ENCODE measurements at places on chromosomes 1 and 21.
A peak's percentile ranks its signal among the peaks of the same experiment; 100 is the strongest.

GRCh38 chr1:202085682-202086373, 36.9 kb upstream of the GPR37L1 start:
- no peak for DNase-seq

GRCh38 chr1:39788426-39788757, 273 bp downstream of the BMP8B start:
- DNase-seq, result no peak

- DNase-seq, result no peak
Measured at GRCh38 chr1:30806381-30807317, 49.1 kb upstream of the LAPTM5 start.

- no peak for DNase-seq
Measured at GRCh38 chr1:11502516-11502915, 23.6 kb downstream of the DISP3 start.

- no peak for DNase-seq
Measured at GRCh38 chr1:9319208-9319788, 26.6 kb downstream of the SPSB1 start.

GRCh38 chr21:44762221-44763049, 39.2 kb downstream of the UBE2G2 start:
- no peak for DNase-seq

DNA sequence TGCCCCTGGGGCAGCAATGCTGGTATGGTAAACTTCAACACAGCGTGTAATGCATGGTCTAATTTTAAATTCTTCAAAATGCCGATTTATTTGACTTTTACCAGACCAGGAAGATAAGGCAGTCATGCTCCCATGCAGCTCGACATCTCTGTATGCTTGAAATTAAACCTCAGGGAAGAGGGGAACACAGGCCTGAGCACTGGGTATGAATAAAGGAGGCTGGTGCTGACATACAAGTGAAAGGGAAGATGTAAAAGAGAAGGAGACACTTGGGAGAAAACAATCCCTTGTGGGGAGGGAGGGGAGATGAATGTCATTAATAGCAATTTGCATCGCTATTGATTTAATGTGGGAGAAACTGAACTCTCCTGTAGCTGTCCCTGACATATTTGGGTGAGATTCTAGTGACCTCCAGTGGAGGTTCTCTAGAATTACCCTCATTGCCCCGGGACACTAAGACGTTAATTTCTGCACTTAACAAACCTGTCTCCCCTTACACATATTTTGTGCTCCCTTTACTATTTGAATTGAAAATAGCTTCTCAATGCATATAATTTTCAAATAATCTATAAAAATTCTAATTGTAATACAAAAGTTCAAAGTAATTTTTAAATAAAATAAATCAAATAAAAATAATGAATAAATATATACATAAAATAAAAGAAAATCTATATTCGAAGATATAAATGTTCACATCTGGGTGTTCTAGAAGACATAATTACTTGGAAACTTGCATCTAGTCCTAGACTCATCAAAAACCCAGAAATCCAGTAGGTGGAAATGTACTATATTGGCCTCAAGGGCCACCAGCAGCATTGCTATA, 283.1 kb downstream of the LMX1A start:
- no peak for DNase-seq

GRCh38 chr1:78003882-78004718, 639 bp upstream of the DNAJB4 start:
- DNase-seq, result peak; percentile 13

DNA sequence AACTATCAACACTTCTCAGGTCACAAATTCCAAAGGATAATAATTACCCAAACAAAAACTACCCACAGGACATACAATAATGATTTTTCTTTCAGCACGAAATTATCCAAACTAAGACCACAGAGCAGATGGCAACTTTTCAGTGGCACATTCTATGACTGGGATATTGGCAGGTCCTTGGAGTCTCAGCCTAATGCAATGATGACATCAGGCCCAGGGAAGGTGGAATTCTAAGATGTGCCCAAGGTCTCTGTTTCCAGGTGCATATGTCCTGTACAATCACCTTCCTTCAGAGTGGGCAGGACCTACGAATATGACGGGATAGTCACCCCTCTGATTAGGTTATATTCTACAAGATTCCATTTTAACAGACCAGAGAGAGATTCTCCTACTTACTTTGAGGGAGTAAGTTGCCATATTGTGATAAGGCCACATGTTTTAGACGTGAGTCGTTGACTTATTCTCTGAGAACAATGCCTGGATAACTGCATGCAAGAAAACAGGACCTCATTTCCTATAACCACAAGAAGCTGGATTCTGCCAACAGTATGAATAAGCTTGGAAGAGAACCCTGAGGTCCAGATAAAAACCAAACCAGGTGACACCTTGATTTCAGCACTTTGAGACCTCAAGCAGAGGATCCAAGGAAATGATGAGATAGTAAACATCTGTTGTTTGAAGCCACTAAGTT, 69.9 kb downstream of the ZC3H11B start:
- no peak for DNase-seq

GRCh38 chr1:10209905-10210810, at the start of gene KIF1B:
Gene KIF1B (plus strand): TSS chr1:10210570. CDS start chr1:10232329, 21,759 bp downstream.
- DNase-seq, result peak; percentile 93

DNA sequence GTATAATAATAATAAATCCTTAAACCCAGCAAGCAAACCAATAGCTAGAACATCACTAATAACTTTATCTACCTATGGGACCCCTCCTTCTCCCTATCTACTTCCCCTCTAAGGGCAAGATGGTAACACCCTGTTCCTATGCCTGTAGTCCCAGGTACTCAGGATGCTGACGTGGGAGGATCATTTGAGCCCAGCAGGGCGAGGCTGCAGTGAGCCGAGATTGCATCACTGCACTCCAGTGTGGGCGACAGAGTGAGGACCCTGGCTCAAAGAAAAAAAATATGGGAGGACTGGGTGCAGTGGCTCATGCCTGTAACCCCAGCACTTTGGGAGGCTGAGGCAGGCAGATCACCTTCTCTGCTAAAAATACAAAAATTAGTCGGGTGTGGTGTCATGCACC, 143.1 kb upstream of the SLC45A1 start:
- DNase-seq, result no peak

DNA sequence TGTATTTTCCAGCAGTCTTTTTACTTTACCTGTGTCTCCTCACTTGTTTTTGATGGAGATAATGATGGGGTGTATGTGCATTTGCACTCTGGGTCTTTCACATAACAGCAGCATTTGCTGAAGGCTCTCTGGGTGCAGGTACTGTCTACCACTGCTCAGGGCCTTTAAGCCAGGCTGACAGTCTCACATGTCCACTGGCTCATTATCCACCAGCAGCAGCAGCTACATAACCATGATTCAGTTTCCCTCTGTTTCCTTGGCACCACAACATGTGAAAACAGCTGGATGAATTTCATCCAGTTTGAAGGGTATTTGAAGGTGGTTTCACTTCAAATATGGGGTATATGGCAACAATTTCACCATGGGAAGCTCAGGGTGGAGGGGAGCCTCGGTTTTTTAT, 41.2 kb upstream of the ROR1 start:
- DNase-seq, result no peak

GRCh38 chr1:24934310-24935195, 4.5 kb upstream of the RUNX3 start:
- no peak for DNase-seq

DNA sequence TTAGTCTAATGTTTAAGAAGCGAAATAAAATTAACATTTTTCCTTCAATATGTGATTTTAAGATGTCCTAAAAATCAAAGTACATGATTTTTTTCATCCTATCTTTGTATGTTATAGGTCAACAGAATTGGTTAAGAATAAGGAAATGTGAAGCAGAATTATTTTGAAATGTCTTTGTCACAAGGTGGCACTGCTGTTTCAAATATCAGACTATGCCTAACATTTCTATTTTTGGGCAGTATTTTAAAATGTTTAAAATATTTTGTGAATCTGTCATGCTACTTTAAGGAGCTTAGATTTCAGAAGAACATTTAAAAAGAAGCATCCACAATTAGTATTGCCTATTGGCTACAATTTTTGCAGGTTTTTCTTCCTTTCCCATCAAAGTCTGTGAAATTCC, 38.7 kb downstream of the AMY1C start:
- no peak for DNase-seq

- DNase-seq, result no peak
Measured at GRCh38 chr1:37298769-37299168, 175.6 kb upstream of the ZC3H12A start.

- DNase-seq, result no peak
Measured at GRCh38 chr21:22343303-22343702, 1345.1 kb downstream of the NCAM2 start.

- no peak for DNase-seq
Measured at GRCh38 chr21:44902268-44903049, 18.2 kb downstream of the ITGB2 start.

GRCh38 chr1:177275736-177276135, 105.0 kb downstream of the BRINP2 start:
- no peak for DNase-seq

DNA sequence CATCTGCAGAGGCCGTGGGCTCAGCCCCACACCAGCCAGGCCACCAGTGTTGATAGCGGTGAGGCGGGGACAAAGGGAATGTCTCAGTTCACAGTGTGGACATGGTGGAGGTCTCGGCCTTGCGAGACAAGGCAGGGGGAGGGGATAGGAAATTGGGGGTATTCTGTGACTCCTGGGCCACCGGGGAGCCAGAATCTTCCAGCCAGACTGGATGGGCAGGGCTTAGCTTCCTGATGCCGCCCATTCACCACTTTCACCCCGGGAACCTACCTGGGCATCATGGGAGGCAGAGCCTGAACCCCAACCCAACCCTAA, 5.1 kb downstream of the LRRC3 start:
- DNase-seq, result no peak

DNA sequence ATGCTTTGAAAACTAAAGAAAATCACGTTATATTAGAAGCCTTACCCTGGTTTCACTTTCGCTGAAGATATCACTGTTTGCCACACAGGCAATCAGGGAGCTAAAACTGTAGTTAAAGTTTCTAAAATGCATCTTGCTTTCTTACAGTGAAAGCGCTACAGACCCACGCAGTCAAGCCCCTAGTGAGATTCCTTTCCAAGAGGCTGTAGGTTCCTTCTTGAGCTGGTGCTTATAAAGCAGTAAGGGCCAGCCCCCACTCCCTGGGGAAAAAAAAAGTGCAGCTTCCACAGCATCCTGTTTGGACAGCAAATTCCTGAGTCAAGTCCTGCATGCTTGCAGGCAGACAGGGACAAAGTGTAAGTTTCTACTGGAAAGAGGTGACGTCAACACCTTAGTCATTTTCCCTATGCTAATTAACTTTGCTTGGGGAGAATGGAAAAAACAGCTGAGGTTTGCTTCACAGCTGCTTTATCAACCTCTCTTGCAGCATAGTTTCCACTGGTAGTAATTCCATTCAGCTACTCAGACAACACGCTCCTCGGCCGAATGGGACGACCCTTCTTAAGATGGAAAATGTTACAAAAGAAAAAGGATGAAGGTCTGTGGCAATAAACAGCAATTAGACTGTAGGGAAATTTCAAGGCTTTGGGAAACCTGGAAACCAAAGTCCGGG, 14.7 kb upstream of the KCNE1 start:
- DNase-seq, result peak; percentile 24

- DNase-seq, result no peak
Measured at GRCh38 chr1:185238447-185238846, 78.6 kb downstream of the IVNS1ABP start.

GRCh38 chr1:81149649-81150325, 650.9 kb upstream of the ADGRL2 start:
- no peak for DNase-seq

DNA sequence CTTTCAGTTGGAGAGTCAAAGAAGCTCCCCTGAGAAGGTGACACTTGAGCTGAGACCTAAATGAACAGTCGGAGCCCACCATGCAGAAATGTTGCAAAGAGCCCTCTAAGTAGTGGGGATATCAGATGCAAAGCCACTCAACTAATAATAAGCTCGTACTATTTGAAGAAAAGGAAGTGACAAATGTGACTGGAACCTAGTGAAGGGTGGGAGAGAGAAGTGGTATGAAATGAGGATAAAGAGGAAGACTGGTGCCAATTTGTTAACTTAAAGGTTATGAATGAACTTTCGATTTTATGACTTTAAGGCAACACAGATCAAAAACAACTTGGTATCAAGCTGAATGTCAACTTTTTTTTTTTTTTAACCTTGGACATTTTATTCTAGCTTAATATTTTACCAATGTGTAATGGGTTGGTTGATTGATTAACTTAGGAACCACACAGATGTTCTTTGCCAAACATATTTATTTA, 14.7 kb downstream of the LYPLAL1 start:
- DNase-seq, result no peak

DNA sequence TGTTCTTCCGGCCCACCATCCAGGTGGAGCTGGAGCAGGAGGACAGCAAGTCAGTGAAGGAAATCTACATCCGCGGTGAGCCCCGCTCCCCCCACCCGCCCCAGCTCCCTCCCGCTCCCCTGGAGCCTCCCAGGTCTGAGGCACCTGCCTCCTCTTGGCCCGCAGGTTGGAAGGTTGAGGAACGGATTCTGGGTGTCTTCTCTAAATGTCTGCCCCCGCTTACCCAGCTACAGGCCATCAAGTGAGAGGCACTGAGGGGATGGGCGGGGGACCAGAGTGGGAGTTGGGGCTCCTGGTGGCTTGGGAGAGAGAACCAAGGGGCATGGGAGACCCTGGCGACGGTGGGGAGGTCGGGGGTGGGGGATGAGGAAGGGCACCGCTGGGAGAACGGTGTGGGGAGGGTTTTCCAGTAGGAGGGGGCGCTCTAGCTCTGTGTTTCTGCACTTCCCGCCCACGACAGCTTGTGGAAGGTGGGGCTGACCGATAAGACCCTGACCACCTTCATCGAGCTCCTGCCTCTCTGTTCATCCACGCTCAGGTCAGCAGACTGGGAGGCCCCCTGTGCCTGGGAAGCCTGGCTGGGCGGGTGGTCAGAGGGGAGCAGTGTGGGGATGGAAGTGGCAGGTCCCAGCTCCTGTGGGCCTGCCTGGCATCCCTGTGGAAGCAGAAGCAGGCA, 4.2 kb downstream of the LRRC71 start:
- no peak for DNase-seq

- DNase-seq, result no peak
Measured at GRCh38 chr1:53409233-53409632, 50.0 kb upstream of the DMRTB1 start.

GRCh38 chr1:31006747-31007146, 58.8 kb downstream of the PUM1 start:
- DNase-seq, result no peak

Measured in stimulated activated CD4-positive, alpha-beta T cell treated with anti-CD3 and anti-CD28 coated beads, Interleukin-1b, Interleukin-23, amount 100 ng/mL, for 4 hours (primary cell).